ENCODE measurements at places on chromosomes 16 and 17. TPM values are rescaled to one million over a fixed set of nuclear protein-coding genes. Genes with fewer than 3 reads are reported as not detected.

The KLHL36 gene
- 66.1 TPM for total RNA-seq

The CLDN7 gene
- 0.94 TPM for total RNA-seq

DNA sequence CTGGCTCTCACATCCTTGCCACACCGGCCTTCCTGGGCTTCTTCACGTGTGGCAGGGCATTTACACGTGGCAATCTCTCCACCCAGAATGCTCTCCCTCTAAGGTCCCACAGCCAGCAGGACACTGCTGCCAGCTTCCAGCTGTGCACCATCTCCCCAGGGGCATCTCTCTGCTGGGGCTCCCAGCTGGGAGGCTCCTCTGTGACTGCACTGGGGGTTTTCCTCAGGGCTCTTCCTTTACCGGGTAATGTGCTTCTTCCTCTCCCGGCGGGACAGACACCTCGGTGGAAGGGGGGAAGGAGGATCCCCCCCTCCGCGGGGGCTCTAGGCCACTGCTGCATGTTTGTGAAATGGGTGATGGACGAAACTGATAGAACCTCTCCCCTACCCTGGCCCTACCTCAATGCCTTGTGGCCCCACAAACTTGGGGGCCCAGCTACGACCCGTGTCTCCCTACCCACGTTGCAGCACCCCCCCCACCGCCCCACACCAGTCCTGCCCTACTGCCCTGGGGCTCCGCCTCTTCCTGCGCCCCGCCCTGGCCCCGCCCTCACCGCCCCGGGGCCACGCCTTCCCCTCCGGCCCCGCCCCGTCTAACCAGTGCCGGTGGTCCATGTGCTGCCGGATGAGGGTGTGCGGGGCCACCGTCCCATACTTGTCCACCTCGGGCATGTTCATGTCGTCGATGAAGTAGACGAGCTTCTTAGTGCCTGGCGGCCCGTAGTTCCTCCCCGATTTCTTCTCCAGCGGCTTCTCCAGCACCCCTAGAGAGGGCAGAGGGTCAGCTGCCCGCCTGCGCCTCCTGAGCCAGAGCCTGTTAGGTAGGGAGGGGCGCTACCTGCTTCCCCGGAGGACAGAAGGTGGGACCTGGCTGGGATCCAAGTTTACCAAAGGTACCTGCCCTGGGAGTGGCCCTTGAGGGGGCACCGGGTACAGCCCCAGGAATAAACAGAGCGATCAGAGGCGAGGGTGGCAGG, 92.6 kb downstream of the DNAH17 start:
- peak; percentile 43 for DNase-seq

DNA sequence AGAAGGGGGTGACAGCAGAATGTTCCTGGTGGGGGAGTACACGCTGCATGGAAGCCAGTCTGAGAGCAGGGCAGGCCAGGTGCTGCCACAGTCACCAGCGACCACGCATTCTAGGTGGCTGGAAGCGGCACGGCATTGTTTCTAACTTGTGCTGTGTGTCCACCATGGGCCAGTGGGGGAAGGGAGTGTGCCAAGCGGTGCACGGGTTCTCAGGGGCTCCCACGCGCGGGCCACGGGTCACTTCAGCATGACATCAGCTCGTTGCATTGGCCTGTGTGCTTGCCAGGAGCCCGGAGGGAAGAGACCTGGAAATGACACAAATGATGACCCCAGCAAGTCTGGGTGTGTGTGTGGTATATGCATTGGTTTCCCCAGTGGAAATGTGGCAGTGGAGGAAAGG, 164.9 kb upstream of the PLCG2 start:
- no peak for DNase-seq

The TBC1D3D gene
- not detected for total RNA-seq

DNA sequence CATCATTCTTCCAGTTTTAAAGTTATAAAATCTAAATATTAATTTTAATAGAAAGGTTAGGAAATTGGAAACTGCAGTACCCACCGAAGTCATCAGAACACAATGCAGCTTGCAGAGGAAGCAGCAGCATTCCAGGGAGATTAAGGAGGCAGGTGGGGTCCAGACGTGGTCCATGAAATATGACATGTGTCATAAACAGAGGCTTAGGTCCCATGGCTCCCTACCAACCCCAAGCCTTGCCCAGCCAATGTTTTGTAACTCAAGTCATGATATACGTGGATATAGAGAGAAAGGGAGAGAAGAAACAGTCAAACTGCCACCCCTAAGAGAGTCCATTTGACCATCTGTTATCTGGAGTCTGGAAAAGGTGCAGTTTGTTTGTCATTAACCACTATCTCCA, 670.0 kb downstream of the TOX3 start:
- no peak for DNase-seq

GRCh38 chr16:50244140-50244503, 22.2 kb upstream of the ADCY7 start:
- DNase-seq, result no peak

- DNase-seq, result no peak
Observed at GRCh38 chr17:50549256-50549941, 2.4 kb downstream of the SPATA20 start.

The MYO15A gene
- total RNA-seq, result 0.11 TPM
